Fibroblast of lung (primary cell): ENCODE measurements at places on chromosomes 6 and 20. TPM values are rescaled to one million over a fixed set of nuclear protein-coding genes. Genes with fewer than 3 reads are reported as not detected.

DNA sequence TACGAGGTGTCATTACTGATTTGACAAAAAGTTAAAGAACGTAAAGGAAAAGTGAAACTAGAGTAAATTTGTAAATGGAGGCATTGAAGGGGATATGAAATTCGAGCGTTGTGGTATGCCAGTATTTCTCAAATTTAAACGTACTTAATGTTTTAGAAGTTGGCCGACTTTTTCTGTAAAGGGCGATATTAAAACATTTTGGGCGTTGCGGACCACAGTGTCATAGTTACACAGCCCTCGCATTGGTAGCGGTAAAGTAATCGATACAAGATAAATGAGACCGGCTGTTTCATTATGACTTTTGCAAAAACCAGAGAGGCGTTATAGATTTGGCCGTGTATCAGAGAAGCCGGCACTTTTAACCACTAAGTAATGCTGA, 39.6 kb downstream of the OR2B2 start:
- peak overlapping the region; percentile 91 for H3K4me3 ChIP-seq
- no peaks in the 10 kb centered on the region for H3K4me1 ChIP-seq
- no peaks in the 10 kb centered on the region for H3K36me3 ChIP-seq
- no peaks in the 10 kb centered on the region for H3K27me3 ChIP-seq

DNA sequence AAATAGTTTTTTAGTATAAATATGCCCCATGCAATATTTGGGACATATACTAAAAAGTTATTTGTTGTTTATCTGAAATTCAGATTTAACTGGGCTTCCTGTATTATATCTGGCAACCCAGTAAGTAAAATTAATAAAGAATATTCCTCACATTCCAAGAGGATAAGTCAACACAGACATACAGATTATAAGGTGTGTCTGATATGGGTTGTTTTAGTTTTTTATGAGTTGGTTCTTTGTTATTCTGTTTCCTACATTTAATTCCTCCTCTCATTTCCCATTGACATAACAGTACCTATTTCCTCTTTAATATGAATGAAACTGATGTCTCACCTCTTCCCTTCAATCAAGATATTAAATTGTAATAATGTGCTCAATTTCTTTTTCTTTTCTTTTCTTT, 1.7 kb upstream of the PLA2G7 start:
- H3K4me3 ChIP-seq = no peak overlapping the region
- no peaks in the 10 kb centered on the region for H3K36me3 ChIP-seq
- DNase-seq = no peak
- no peak overlapping the region for H3K27ac ChIP-seq
- H3K27me3 ChIP-seq = peaks cover 28% of the 10 kb centered on the region
- H3K4me1 ChIP-seq = no peaks in the 10 kb centered on the region

DNA sequence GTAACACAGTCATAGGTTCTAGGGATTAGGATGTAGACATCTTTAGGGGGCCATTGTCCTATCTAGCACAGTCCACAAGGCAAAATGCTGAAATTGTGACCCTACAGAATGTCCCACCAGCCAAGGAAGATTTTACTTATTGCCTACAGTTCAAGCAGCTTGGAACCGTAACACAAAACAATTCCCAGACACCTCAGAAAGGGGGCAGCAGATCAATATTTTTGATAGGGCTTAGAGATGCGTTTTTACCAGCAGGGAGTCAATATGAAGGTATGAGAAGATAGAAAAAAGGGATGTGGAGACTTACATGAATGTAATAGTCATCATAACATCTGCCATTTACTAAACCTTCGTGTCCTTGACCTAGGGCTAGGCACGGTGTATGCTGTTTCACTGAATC, 81.0 kb downstream of the TMEM170B start:
- no peaks in the 10 kb centered on the region for H3K36me3 ChIP-seq
- peaks cover 18% of the 10 kb centered on the region for H3K4me1 ChIP-seq
- DNase-seq = peak; percentile 35
- H3K27me3 ChIP-seq = no peaks in the 10 kb centered on the region
- H3K27ac ChIP-seq = no peak overlapping the region

DNA sequence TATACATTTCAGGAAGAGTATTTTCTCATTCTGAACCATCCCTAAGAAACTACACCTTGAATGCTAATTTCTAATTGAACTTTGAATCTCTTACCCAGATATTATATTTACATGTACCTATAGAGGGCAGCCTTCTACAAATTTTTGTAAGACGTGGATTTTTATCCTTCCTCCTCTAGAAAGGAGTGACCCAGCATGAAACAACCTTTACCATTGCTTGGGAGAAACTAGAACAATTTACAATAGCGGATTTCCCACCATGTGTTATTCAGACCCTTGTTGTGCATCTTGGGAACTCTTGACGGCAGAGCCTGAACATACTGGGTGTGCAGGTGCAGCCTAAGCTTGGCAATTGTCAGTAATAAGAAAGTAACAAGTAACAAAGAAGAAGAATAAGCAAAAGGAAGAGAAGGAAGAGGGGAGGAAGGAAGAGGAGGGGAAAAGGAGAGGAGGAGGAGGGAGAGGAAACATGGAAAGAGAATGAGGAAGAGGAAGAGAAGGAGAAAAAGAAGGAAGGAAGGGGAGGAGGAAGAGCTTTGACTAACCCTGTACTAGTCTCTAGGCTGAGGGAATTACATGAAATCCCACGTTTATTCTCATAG, 10.8 kb upstream of the TAAR1 start:
- peak; percentile 76 for DNase-seq
- H3K27ac ChIP-seq = no peak overlapping the region
- H3K27me3 ChIP-seq = no peaks in the 10 kb centered on the region
- H3K36me3 ChIP-seq = no peaks in the 10 kb centered on the region
- H3K4me1 ChIP-seq = no peaks in the 10 kb centered on the region

The TMEM200A gene
- 44.2 and 51.7 TPM in 2 replicates for total RNA-seq

The SLC22A7 gene
- not detected in 2 replicates for total RNA-seq
